ENCODE measurements at places on chromosomes 16 and 17.
A peak's percentile ranks its signal among the peaks of the same experiment; 100 is the strongest.

GRCh38 chr16:74997042-74997491 lies 1.8 kb upstream of the ZNRF1 start:
- no peak for DNase-seq

DNA sequence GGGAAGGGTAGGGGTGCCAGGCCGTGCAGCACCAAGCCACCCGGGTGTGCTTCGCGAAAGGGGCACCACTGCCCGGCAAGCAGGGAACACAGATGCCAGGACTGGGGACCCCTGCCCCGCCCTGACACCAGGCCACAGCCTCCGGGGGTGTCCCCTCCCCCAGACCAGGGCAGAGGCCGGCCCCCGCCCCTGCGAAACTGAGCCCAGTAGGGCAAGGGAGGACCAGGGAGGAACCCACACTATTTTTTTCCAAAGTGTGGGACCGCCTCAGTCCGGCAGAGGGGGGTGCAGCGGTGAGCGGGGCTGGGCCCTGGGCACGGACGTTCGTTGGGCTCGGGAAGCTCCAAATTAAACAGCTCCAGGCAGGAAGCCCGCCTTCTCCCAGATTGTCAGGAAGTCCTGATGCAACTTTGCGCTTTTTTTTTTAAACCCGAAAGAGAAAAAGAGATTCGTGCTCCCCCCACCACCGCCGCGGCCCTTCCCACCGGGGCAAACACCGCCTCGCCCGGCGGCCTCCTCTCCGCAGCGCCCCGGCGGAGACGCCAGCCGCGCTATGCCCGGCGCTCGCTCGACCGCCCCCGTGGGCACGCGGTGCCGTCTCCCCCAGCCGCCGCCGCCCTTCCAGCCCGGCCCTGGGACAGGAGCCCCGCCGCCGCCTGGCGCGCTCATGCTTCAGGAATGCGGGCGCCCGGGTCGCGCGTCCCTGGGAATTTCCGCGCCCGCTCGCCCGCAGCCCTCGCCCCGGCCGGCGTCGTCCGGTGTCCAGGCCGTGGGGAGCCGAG lies 755 bp downstream of the PIEZO1 start:
- DNase-seq, result peak; percentile 72

GRCh38 chr17:41907185-41907556 lies 11.6 kb downstream of the ACLY start:
- no peak for DNase-seq

DNA sequence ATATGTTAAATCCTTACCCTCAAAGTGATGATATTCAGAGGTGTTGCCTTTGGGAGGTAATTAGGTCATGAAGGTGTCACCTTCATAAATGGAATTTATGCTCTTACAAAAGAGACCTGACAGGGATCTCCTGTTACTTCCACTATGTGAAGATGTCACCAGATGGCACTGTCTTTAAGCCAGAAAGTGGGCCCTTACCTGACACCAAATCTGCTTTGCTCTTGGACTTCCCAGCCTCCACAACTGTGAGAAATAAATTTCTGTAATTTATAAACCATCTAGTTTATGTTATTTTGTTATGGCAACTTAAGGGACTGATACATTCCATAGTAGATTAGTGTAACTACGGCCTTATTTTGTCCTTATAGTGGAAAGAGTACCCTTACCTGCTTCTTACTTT lies 358.3 kb upstream of the SALL1 start:
- no peak for DNase-seq

- DNase-seq, result no peak
Measured at GRCh38 chr16:86663685-86664521, 85.6 kb downstream of the FOXL1 start.

- no peak for DNase-seq
Measured at GRCh38 chr17:83186226-83186625, 106.8 kb downstream of the METRNL start.

GRCh38 chr17:50013079-50013478 lies 18.1 kb upstream of the DLX3 start:
- no peak for DNase-seq

DNA sequence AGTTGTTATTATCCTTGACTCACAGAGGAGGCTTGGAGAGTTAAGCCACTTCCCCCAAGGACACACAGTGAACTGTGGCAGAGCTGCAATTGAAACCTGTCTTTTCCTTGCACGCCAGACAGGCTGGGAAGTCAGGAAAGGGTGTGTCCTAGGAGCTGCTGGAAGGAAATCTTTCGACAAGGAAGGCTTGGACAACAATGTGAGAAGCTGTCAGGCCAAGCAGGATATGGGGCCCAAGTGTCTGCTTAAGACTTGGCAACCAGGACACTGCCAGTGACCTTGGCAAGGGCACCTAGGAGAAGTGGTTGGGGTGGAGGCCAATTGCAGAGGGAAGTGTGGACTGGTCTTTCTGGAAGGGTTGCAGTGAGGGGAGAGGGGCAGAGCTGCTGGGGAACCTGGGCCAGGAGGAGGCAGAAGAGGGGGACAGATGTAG lies 2.1 kb upstream of the CAMKK1 start:
- DNase-seq, result no peak

- no peak for DNase-seq
Measured at GRCh38 chr16:85908889-85909589, 10.1 kb downstream of the IRF8 start.

- no peak for DNase-seq
Measured at GRCh38 chr17:31415004-31415454, 23.6 kb downstream of the RAB11FIP4 start.

DNA sequence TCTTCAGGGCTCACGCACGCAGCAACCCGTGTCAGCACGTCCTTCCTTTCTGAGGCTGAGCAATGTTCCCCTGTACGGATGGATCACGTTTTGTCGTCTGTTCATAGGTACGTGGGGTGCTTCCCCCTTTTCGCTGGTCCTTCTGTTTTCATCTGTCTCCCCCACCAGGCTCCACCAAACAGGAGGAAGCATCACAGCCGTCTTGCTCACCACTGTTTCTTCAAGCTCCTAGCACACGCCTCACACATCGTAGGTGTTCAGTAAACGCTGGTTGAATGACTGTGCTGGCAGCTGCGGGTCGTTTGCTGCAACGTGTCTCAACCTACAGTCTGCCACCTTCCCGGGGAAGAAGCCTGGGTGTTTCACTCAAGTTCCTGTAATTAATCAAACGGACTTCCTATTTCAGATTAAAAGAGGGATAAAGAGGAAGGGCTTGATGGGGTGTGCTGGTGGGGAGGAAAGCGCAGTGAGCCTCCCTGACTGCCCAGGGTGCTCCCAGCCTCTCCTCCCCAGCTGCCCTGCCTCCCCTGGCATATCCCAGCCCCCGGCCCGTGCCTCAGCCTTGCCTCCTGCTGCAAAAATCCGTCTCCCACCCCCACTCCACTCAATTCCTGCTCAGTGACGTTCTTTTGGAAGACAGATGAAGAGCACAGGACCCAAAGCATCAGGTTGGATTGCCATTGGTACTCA lies 76.7 kb upstream of the DOC2B start:
- DNase-seq, result no peak

DNA sequence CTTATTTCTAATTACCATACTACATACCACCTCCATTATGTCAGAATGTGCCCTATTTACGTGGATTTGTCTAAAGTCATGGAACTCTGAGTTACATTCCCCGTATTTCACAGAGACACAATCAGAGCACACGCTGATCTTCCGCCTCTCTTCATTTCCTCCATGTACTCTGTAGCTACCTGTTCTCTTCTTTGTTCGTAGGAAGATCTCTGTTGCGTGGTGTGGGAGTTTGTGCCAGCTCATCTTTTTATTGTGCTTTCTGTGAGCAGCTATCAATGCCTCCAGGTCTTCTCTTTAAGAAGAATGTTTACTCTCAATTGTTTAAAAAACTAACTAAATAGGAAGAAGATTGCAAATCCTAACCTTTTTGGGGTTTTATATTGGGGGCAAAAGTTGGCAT lies 26.9 kb downstream of the NLRC5 start:
- no peak for DNase-seq

DNA sequence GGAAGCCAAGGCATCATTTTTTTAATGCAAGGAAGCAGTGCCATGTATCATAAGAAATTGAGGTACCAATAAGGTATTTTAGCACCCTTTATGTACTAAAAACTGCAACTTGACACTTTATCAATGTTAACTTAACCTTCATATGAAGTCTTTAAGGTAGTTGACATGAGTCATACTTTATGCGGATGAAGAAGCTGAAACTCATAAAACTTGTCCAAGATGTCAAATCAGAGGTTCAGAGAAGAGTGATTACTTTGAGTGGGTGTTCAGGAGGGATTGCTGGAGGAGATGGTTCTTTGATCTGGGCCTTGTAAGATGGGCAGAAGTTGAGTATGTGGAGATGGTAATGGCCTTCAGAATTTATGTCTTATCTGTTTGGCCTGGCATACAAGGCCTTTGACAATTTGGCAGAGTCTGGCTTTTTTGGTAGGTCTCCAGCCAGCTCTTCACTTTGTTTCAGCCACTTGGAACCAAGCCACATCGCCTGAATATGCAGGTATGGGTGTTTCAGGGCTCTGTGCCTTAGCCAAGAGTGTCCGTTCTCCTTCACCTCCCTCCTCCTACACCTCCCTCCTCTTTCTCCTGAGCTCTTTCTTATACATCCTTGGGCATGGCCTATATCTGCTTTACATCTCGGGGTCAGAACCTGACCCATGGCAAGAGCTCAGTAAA lies 23.7 kb downstream of the YPEL2 start:
- no peak for DNase-seq

DNA sequence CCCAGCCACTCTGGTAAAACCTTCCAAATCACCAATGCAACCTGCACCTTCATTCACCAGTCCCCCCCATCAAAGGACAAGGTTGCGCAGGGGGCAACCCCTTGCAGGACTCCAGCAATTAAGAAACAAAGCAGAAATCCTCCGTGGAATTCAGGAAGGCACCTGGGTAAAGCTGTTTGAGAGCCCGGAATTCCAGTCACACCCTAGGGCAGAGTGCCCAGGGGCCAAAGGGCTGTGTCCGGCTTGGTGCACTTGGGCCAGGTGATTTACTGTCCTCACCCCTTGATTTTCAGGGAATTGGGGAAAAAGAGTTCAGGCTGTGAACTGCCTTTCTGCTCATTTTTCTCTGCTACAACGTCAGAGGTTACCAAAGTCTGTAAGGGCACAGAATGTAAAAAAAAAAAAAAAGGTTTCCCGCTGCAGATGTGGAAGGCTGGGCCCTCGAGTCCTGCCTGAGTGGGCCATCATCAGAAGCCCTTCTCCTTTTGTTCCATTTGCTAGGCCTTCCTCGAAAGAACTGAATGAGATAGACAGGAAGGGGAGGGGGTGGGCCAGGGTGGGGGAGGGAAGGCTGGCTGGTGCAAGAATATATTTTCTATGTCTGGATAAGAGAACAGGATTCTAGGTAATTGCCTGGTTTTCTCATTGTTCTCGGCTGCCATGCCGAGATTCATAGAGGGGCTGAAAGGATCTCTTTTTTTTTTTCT lies 266.5 kb upstream of the PSMD7 start:
- DNase-seq, result no peak

GRCh38 chr16:5398203-5398602 lies 300.6 kb upstream of the EEF2KMT start:
- DNase-seq, result no peak

DNA sequence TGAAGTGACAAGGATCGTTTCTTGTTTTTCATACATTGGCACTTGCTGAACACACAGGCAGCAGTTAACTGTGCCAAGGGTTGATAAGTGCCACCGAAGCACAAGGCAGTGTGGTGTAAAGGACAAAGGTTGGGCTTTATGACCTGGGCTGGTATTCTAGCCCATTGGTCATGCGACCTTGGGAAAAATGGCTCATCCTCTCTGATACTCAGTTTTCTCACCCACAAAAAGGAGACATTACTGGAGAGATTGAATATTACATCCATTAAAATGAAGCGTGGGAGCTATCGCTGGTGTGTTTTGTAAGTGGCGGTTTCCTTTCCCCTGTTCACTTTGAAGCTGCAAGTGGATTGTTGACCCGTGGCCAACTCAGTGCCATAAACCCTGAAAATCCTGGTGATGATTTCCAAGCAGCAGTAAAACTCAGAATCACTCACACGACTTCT lies 216.9 kb downstream of the HAPSTR1 start:
- no peak for DNase-seq

DNA sequence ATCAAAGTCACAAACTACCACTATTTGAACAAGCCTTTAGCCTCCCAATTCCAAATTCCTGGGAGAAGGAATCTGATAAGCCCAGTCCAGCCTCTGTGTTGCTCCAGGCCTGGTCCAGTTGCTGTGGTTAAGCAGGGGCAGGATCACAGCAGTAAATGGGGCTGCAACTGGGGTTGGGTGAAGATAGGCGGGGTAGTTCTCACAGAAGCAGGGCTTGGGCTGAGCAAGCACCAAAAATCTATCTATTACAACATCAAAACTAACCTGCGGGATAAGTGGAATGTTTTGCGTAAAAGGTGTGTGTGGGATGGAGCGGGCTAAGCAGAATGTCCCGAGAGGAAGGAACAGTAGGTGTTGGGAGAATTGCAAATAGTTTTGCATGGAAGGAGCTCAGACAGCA lies 23.0 kb upstream of the RNF135 start:
- DNase-seq, result no peak

DNA sequence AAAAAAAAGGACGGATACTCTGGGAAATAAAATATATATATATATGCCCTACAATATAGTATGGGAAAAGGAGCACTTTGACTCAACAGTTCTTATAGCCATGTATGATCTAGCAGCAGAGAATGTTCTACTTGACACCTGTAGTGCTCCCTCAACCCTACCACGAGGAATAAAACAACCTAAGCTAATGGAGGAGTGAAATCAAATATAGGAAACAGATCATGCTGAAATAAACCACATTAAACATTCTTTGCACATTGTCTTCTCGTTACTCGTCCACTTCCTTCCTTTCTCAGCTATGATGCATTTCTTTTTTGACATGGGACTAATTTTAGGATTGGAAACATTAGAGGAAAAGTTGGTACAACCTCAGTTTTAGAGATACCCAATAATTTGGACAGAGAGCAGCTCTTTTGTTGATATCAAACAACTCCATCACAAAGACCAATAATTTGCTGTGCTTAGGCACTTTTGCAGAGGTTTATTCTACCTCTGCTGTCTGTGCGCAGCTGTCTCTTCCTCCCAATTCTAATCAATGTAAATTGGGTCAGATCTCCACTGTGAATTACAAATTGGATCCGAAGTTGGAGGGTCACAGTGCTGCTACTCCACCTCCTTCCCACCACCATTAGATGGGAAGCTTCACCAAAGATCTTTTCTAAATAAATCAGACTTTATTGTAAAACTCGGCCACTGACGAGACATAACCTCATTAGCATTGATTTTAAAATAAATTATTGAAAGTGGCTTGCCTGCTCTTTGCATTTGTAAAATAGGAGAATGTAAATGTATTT lies 65.8 kb downstream of the SNX11 start:
- DNase-seq, result no peak

GRCh38 chr16:57373117-57373947 lies 1.0 kb downstream of the CX3CL1 start:
- DNase-seq, result no peak

DNA sequence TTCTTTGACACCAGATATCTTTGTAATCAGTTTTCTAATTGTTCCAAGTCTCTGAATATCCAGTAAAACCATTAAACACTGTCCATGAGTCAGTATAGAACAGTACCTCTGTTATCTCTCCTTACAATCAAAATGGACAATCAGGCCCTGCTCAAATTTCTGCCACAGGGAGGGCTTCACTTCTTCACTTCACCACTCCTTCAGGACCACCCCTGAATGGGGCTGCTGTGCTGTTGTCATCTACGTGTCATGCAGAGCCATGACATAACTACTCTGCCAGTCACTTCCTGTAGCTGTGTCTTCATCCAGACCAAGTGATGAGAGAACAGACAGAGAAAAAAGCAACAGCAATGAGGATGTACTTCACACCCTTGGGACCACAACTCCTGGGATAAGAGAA lies 116.9 kb downstream of the TANC2 start:
- DNase-seq, result no peak

Data from GM13976 (cell line).